ENCODE measurements at places on chromosomes 4 and X.

DNA sequence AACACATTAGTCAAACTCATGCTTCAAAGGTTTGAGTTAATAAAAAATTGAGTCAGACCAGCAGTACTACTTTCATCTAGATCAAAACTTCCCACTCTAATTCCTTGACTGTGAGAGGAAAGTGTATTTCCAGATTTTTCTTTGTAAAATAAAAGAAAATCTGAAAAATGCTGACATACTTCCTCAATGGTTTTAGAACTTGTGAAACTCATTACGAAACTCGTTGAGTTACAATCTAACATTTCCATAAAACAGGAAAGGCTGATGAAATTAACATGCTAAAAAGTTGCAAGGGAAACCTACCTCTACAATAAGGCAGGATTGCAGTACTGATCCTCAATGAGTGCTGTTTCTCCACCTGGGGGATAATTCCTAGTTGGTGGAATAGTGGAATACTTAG lies 217.8 kb upstream of the HCCS start:
- DNase-seq = no peak

GRCh38 chrX:18654875-18655836 lies 16.8 kb downstream of the RS1 start:
- no peak for DNase-seq

DNA sequence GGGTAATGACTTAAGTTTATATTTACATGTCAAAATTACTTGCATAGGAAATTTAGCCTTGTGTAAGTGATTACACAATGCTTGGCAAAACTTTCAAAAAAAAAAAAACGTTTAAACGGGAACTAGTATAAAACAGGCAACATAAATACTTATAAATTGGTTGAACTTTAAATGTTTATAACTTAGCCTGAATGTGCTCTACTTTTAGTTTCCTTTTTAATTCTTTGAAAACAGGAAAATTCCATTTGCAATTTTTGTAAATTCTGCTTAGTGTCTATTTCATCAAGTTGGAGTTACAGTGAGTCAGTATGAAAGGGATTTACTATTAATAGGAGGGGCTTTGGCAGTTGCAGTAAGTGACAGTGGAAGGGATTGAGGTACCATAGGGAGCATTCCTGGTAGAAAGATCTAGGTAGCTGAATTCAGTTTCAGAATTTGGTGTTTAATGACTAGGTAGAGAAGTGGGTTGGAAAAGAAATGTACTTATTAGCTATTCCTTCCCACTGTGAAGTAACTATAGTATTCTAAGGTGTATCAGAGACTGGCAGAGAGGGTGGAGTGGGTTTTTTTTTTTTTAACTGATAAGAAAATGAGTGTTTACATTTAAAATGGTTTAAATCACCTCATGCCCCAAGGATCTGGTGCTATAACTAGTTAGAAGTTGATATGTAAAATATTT lies 2.8 kb downstream of the STAG2 start:
- DNase-seq = no peak

DNA sequence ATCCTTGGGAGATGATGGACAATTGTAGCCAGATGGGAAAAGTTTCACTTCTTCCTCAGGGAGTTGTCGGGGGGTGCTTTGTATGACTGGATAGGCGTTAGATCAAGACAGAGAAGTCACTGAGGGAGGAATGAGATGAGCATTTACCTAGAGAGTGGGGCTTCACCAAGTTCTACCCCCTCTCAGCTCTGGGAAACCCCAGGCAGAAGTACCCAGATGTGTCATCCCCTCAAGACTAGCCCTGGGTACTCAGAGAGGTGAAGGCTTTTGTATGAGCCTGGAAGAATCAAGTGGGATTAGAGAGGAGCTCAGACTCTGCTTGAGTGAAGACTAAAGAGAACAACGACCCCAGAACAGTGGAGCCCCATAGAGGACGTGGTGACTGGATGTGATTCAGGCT lies 1.9 kb downstream of the MAGEB1 start:
- DNase-seq = no peak

DNA sequence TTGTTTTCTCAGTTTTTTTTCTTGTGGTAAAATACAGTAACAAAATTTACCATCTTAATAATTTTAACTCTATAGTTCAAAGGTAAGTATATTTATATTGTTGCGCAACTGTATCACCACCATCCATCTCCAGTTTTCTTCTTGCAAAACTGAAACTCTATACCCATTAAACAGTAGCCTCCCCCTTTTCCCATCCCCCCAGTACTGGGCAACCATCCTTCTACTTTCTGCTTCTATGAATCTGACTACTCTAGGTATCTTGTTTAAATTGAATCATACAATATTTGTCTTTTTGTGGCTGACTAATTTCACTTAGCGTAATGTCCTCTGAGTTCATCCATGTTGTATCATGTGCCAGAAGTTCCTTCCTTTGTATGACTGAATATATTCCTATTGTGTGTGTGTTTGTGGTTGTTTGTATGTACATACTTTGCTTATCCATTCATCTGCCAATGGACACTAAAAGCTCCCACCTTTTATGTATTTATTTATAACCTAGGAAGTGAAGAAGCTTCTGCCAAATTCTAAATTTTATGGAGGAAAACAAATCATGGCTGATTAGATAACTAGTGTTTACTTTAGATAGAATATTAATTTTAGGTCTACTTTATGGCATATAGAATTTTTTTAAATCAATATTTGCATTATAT lies 10.0 kb downstream of the ABHD18 start:
- DNase-seq = no peak

GRCh38 chr4:183263787-183264386 lies 56.2 kb downstream of the CLDN22 start:
- DNase-seq = no peak

DNA sequence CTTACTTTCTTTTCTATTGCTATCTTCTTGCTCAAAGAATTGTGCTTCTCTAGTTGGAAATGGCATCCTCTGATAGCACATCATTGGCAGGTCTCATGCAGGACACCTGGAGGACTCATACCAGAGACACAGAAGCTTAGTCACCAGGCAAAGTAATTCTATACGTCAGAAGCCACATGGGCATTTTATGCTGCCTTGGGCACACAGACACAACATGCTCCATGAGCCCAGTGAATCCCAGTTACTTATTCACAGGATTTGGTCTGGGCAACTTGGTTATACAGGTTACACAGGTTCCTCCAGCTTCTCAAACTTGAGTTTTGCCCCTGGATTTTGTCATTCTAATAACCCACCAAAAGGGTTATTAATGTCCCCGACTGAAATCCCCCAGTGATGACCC lies 7.1 kb downstream of the RASSF6 start:
- DNase-seq = no peak

- DNase-seq = no peak
These were observed 310.3 kb upstream of the SLIT2 start for GRCh38 chr4:19941434-19941833.

DNA sequence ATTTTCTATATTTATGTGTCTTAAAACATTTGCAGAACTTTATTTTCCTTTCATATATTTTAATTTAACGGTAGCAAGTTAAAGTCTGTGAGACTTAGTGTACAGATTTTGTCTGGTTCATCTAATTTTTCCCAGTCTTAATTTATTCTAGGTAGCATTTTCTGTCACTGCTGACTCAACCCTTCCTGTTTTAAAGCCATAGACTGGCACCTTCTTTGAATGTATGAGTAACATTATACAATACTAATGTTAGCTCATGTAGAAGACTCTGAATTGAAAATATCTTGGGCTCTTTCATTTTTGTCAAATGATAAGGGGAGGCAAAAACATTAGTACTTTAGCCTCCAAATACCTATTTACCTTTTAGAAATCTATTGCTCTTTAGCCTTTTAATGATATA lies 43.6 kb downstream of the BLTP1 start:
- DNase-seq = no peak

DNA sequence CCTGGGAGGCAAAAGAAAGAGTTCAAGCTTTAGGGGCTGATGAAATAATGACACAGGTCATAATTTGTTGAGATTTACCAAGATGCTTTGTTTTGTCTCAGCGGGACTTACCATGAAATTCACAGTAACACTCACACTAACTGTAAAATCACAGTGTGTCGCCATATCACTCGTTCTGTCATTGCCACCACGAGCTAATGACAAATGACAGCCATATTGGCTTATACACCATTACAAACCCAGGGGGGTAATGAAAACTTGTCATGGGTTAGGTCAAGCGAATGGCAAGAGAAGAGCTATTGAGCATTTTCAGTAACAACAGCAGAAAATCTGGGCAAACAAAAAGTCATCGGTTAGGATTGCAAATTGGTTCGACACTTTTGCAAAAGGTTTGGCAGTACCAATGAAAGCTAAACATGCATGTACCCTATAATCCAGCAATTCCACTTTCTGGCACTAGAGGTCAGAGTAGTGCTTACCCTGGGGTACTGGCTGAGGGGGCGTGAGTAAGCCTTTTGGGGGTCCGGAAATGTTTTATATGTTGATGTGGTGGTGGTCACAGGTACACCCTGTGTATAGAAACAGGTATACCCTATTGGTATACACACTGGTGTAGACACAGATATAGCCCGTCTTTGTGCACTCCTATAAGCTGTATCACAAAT lies 83.9 kb upstream of the RAI2 start:
- DNase-seq = peak; percentile 9

DNA sequence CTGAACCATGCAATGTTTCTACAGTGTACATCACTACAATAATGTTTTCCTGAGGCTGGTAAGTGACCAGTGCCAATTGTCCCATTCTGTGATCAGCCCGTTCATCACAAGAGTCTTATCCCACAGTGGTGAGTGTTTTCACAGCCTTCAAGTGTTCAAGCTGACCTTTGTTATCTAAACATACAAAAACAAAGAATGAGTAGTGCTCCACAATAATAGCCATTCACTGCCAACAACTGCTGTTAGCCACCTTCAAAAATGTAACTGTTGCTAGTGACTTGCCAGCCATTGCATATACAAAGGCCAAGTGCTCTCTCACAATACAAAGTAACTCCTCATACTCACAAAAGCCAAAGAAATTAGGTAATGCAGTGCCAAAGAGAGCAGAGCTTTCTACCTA lies 1084.1 kb downstream of the FAM133A start:
- no peak for DNase-seq

- DNase-seq = no peak
These were observed 334.5 kb upstream of the PCDH7 start for GRCh38 chr4:30385650-30386049.

GRCh38 chr4:87783781-87784180 lies 15.6 kb upstream of the IBSP start:
- no peak for DNase-seq

- no peak for DNase-seq
These were observed 8.1 kb upstream of the TEX13A start for GRCh38 chrX:105228602-105229001.

DNA sequence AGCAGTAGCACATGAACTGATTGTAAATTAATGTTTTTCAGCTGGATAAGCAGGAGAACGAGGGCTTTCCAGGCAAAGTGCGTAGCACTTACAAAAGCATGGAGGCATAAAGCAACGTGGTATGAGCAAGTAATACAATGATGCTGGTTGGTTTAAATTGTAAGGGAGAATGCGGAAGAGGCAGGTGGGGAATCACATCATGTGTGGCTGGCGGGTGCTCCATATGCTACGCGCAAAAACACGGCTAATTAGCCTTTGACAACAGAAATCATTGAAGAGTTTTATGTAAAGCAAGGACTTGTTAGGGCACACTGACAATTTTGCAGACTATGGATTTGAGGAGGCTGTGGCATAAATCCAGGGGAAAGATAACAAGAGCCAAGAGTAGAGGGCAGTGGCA lies 14.6 kb downstream of the SYTL4 start:
- DNase-seq = no peak

GRCh38 chrX:135194684-135195083 lies 23.5 kb upstream of the CT55 start:
- no peak for DNase-seq

DNA sequence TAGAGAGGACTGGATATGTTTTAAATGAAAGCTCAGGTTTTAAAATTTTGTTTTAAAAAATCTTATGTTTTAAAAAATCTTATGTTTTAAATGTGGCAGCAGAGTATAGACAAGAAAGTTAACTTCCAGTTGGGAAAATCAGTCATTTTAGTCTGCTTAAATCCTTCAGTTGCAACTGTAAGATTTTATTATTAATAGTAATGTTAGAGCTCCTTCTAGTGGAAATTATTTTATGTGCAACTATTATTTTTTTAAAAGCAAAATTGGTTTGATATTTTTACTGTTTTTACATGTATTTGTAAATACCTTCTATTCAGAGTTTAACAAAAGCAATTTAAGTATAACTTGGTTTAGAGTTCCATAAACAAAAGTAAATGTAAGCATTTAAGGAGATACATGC lies 8.5 kb upstream of the NUDT6 start:
- DNase-seq = no peak

DNA sequence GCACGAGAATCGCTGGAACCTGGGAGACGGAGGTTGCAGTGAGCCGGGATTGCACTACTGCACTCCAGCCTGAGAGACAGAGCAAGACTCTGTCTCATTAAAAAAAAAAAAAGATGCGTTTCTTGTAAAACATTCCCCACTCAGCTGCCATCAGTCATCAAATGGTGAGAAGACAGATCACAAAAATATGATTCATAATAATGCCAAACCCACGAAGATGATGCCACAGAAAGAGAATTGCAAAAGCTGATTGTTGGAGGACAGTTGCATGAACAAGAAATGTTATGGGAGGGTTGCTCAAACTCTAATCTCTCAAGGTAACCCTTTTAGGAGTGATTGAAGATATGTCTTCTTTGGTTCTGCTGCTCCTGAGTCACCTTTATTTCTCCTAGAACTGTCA lies 21.4 kb upstream of the SMIM14 start:
- DNase-seq = no peak

DNA sequence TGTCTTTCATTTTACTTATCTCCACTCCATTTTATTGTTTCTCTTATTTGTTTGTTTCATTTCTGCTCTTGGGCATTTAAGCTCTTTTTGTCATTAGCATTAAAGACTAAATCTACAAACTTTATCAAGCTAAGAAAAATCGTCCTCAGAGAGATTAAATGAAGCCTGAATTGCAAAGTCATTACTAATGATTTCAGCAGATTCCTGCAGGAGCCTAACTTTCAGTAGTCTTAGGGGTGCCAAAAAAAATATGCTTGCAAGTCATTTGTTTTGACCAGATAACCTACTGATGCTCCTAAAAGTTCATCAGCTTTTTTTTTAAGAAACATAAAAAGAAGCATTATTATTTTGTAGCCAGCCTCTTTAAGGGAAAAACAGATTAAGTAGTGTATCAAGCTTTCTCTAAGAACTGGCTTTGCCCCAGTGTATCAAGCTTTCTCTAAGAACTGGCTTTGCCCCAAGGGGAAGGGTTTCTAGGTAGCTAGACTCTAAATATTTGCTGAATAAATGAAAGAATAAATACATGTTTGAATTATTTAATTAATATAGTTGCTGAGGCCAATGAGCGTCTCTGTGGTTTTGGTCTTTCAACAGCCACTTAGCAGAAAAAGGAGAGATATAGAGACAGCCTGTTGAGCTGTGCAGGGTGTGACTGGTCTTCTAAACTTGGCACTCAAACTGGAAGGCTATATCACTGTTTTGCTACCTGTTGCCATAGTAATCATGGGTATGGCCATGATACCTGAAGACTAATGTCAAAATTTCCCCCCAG lies 174.2 kb downstream of the BTC start:
- no peak for DNase-seq

GRCh38 chr4:23348789-23349498 lies 540.9 kb downstream of the PPARGC1A start:
- DNase-seq = no peak

GRCh38 chr4:8010618-8011017 lies 71.0 kb upstream of the AFAP1 start:
- no peak for DNase-seq

GRCh38 chrX:93695981-93696380 lies 22.0 kb downstream of the FAM133A start:
- no peak for DNase-seq

GRCh38 chr4:140755774-140756318 lies 339 bp downstream of the TBC1D9 start:
- DNase-seq = no peak

GRCh38 chrX:24890677-24891076 lies 125.1 kb downstream of the ARX start:
- no peak for DNase-seq

Measured in activated CD4-positive, alpha-beta T cell treated with anti-CD3 and anti-CD28 coated beads for 24 hours (primary cell).